ENCODE measurements at places on chromosomes 3 and 15.

- DNase-seq = no peak
Measured at GRCh38 chr3:109923431-109923830, 586.1 kb upstream of the DPPA4 start.

DNA sequence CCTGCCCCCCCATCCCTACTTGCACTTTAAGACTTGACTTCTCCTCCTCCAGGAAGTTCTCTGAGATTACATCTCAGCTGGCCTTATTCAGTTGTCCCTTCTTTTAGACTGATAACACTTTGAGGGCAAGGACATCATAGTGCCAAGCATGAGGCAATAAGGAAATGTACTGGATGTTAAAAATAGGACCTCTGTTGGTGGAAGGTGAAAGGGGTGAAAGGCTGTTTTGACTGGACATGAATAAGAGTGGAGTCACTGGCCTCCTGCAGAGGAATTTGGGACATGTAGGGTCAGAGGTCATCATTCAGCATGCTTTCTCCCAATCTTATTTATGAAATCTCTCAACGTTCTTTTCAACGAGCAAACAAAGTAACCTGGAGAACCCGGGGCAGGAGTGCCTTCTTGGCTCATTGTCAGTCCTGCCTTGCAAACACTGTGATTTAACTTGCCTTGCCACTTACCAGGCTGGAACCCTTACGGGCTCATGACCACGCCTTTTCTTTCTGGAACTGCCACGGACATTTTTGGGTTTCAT is 38.6 kb downstream of the TRIM71 start:
- DNase-seq = no peak

- no peak for DNase-seq
Measured at GRCh38 chr3:182962166-182962565, 18.2 kb downstream of the DCUN1D1 start.

DNA sequence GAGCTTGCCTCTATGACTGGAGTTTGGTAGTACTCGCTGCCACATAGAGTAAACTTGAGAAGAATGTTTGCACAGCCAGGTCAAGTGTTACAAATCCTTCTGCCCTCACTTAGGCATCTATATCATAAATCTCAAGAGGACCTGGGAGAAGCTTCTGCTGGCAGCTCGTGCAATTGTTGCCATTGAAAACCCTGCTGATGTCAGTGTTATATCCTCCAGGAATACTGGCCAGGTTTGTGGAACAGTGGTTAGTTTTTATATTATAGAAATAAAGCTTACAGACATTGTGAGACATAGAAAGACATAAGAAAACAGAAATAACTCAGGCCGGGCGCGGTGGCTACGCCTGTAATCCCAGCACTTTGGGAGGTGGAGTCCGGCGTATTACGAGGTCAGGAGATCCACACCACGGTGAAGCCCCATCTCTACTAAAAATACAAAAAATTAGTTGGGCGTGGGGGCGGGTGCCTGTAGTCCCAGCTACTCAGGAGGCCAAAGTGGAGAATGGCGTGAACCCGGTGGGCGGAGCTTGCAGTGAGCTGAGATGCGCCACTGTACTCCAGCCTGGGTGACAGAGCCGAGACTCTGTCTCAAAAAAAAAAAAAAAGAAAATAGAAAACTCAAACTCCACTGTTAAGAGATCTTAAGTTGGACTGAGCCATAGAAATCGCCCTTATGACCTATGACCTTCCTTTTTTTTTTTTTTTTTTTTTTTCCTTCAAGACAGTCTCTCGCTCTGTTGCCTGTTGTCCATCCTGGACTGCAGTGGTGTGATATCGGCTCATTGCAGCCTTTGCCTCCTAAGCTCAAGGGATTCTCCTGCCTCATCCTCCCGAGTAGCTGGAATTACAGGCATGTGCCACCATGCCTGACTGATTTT is 2.2 kb downstream of the RPSA start:
- DNase-seq = no peak

DNA sequence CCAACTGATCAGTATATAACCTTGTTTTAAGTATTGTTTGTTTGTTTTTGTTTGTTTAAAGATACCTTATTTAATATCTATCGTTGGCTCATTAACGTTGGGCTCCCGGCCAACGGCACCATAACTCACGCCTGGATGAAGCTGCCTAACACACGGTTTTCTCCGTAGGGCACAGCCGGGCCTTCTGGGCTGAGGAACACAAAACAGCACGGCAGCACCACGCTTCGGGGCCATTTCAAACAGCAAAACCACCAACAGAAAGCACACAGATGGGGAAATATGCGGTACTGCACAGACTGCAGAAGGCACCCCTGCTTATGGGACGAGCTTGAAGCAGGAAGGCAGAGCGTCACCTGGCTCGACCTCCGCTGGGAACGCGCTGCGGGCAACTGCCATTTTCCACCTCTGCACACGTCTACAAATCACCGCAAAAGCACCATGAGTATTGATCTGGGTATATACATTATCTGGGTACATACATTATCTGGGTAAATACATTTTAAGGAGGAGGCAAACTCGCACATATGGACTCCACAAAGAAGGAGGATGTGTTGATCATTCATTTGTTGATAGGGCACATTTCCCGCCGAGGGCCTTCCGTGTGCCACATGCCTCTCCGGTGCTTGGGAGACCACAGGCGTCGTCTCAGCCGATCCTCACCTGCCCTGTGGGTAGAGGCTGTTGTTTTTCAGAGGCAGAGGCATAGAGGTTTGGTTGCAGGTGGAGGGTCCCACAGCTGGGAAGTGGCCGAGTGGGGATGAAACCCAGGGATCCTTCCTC is 123.7 kb upstream of the ATP2B2 start:
- DNase-seq = no peak

DNA sequence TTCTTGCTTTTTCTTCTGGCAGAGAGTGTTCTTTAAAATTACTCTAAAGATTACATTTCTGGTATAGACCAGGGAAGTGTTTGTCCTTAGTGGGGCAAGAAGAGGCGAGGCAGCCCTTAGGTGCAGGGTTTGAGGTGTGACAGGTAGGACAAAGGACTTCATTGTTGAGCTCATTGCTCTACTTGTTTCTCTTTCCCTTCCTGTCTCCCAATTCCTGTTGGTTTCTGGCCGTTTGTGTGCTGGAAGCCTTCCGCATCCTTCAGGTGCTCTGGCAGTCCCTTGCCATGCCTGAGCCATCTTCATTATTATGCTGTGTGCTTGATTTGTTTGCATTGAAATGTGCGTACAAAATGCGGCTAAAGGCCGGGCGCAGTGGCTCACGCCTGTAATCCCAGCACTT is 85.1 kb downstream of the CCK start:
- no peak for DNase-seq

- DNase-seq = no peak
Measured at GRCh38 chr15:77097248-77097721, 26.4 kb upstream of the TSPAN3 start.

GRCh38 chr15:38512901-38513300 is 51.7 kb downstream of the RASGRP1 start:
- DNase-seq = no peak

GRCh38 chr3:25916321-25916720 is 126.4 kb downstream of the OXSM start:
- no peak for DNase-seq

GRCh38 chr3:44045476-44046275 is 196.0 kb upstream of the TOPAZ1 start:
- DNase-seq = no peak

- no peak for DNase-seq
Measured at GRCh38 chr3:130084436-130084980, 2.9 kb downstream of the ALG1L2 start.

- peak; percentile 21 for DNase-seq
Measured at GRCh38 chr3:59845386-59845785, 795.6 kb upstream of the CFAP20DC start.

DNA sequence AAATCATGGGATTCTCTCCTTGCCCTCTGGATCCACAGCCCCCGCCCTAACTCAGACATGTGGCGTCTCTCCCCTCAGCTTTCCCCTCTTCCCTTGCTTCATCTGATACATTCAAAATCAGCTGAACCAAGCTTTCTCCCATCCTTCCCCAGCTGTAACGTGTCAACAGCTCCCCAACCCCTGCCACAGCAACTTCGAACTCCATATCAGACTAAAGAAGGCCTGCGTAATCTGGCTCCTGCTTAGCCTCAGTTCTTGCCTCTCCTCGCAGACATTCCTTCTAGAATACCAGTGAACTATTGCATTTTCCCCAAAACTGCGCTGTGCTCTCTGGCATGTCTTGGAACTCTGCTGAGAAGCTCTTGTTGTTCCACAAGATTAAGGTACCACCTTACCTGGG is 18.3 kb downstream of the B4GALT4 start:
- DNase-seq = no peak

DNA sequence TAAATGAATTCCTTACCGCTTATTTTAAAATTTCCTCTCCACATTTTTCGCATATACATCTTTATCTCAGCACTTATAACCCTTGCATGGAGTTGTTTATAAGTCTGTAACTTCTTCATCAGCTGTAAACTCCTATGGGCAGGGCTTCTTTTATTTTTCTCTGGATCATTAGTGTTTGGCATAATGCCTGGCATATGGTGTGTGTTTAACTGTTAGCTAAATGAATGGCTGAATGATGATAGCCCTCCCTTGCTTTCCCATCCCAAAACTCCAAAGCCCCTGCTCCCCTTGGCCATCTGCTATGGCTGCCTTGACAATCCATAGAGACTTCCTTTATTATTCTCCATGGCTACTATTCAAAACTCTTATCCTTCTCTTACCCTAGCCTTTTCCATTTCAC is 48.1 kb upstream of the SEMA6D start:
- DNase-seq = no peak

DNA sequence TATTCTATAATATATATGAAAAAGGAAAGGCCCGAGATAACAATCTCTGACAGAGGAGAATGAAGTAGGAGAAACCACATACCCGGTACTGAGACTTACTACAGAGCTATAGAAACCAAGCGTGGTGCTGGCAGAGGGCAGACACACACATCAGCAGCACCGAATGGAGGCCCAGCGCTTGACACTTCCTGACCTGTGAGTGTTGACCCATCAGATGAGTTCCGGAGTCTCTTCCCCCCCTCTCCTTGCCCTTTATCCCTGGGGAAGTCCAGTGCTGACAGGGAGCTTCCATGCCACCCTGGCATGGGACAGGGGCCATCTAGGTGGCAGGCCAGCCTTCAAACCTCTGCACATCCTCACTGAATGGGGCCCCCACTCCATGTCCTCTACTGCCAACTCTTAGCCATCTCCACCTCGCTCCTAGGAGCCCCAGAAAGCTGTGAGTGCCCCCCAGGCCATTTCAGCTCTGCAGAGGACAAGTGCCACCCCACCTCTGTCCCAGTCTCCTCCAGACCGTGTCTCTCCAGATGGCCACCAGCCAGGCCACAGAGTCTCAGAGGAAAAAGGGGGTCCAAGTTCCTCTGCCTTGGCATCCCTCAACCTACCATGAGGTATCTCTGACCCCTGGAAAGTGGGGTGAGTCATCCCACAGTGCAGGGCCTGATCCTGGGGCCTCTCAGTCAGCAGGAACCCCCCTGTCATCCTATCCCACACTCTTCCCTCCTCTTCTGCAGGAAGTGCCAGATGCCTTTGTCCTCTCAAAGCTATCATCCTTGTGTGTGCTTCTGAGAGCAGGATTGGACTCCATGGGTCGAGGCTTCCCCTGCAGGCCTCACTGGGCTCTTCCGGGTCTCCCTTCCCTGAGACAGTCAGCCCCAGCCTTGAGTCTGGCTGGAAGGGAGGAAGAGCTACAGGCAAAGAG is 116.5 kb upstream of the ALDH1A3 start:
- no peak for DNase-seq

GRCh38 chr15:46413799-46414198 is 779.0 kb downstream of the SQOR start:
- DNase-seq = no peak

DNA sequence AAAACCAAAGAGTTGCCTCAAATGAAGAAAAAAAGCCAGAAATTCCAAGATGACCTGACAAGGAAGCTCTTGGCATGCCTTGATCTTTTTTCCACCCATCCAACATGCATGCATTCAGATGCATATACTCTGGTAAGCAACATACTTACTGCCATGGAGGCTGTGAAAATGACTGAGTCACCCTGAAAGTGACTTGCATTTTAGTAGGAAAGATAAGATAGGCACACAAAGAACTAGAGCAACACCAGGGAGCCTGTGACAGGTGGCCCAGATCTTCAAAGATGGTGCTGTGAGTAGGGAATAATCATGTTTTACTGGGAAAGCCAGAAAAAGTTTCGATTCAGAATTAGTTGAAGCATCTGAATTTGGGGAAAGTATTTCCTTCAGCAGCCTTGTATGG is 185.1 kb upstream of the SLCO3A1 start:
- no peak for DNase-seq

Measured in hindlimb muscle (tissue), 1 donor.